Right renal cortex interstitium (tissue), 3 donors: ENCODE measurements at places on chromosomes 1 and 21. TPM values are rescaled to one million over a fixed set of nuclear protein-coding genes. Genes with fewer than 3 reads are reported as not detected.

GRCh38 chr21:26595971-26596370 is 22.9 kb upstream of the CYYR1 start:
- no peak for DNase-seq

DNA sequence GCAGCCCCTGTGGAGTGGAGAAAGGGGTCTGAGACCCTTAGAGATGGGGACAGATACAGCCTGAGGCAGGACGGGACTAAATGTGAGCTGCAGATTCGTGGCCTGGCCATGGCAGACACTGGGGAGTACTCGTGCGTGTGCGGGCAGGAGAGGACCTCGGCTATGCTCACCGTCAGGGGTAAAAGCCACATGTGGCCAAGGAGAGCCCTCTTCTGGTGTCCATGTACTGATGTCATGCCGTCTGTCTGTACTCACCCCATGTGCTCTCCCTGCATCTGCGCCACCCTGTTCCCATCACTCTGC is 84.7 kb downstream of the OBSCN start:
- no peak for DNase-seq

HSD11B1 gene
- 0.29 TPM for polyA plus RNA-seq

DNA sequence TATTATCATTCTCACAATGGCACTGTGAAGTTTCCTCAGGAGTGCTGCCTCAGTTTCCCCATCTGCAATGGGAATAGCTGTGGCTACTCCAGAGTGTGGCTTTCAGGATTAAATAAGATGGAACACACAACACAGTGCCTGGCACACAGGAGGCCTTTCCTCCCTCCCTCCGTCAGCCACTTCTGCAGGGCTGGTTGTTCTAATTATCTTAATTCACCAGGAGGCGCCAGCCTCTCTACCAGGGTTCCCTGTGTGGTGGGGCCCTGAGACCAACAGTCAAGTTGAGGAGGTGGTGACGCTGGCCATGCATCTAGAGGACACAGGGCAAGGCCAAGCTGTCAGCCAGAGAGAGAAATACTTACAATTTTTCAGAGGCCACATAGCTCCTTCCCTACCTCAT is 6.3 kb upstream of the FOXO6 start:
- no peak for DNase-seq

DNA sequence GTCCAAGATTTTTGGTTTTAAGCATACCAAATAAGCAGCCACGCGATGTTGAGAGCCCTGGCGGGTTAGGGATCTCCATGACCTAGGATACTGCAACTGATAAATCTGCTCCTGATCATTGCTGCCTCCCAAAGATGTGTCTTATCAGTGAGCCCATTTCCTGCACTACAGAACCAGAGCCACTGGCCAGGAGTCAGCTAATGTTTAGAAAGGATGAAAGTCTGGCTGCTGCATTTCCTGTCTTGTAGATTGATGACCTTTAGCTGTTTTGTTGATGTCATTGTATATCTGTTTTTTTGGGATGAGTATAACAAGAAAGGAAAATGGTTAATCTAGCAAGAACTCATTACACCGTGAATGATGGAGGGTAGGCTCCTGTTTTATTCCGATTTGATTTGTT is 74.5 kb downstream of the C1orf21 start:
- DNase-seq: no peak

PCP4 gene
- polyA plus RNA-seq: 13.2 TPM

DNA sequence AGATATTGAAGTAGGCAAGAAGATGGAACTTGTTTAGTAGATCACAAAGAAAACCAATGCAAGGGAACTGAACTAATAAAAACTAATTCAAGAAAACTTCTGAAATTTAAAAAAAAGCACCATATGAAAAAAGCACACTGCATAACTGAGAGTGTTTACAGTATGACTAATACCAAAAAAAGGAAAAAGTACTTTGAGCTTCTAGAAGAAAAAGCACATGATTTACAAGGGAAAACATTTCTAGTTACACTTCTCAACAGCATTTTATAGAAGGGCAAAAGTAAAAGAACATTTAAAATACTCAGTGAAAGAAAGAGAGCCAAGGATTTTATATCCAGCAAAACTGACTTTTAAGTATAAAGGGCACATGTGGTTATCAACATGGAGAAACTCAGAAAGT is 233.6 kb downstream of the RPS6KC1 start:
- no peak for DNase-seq

GBP4 gene
- 11.6 TPM for polyA plus RNA-seq

DNA sequence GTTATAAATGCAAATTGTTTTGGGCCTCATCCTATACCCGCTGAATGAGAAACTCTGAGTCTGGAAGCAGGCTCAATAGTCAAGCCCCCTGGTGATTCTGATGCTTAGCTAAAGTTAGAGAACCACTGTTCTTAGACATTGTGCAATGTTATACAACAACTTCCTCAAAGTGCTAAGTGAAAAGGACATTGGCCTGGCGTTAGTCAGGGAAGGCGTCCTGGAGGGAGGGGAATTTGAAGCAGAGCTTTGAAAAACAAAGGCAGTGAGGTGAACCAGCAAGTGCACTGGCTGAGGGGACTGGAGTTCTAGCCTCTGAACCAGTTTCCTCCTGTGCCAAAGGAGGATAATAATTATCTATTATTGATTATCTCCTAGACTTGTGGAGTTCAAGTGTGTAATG is 5.1 kb downstream of the CD1D start:
- DNase-seq: no peak

DNA sequence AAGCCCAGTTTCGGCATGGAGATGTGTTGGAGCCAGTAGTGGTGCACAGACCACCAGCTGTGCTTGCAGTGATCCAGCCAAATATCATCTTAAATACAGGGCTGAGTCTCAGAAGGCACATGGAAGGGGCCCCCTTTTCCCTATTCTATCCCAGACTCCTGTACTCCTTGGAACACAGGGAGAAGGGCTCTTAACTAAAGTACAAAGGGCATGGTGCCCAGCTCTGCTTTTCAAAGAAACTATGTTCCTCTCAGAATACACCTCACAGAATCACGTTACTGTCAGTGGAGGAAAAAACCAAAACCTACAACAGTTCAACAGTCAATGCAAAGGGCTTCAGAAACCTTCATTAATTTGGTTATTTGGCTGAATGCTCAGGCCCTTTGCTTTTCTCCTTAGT is 180.6 kb upstream of the C1orf105 start:
- DNase-seq: no peak

SLC2A5 gene
- 0.86 TPM for polyA plus RNA-seq

SYCP1 gene
- polyA plus RNA-seq: 0.15 TPM

DPH2 gene
- 22.3 TPM for polyA plus RNA-seq

DNA sequence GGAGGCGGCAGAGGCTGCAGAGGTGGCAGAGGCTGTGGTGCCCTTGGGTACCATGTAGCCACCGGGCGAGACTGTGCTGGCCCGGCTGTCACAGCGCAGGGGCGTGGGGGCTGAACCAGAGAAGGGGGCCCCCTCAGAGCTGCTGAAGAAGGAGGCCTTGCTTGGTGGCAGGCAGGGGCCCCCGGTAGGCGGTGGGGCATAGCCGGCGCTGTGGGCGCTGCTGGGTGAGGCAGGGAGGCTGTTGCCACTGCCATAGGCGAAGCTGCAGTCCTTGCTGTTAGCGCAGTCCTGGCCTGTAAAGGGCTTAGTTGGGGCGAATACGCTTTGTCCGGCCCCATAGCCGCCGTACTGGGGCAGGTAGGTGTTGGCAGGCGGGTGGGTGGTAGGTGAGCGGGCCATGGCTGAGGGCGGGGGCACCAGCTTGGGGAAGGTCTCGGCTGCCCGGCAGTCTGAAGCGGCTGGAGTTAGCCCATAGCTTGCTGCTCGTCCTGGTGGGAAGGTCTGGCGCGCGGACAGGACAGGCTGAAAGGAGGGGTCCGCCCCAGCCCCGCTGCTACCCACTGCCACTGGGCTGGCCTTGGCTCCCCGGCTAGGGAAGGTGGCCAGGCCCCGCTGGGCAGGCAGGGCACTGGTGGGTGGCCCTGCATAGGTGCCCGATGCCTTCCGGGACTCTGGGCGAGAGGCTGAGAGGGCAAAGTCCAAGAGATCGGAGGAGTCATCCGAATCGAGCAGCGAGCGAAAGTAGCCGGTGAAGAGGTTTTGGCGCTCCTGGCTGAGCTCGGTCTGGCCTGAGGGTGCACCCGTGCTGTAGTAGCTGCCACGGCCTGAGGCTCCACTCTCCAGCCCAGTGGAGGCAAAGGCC is 54.9 kb downstream of the AHDC1 start:
- DNase-seq: no peak

DNA sequence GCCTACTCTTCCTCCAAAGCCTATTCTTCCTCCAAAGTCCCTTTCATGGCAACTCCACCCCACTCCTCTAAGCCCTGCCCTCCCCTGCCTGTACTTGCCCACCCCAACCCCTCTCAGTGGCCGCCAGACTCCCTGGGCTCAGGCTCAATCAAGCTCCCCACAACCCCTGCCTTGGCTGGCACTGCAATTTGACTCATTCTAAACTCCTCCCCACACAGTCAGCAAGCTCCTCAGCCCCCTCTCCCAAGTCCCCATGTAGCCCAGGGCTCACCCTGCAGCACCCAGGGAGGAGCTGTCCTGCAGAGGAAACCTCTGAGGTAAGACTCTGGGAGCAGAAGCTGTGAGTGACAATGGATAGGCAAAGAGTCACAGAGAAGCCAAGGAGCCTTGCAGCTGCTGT is 3.6 kb upstream of the VSIG8 start:
- no peak for DNase-seq

DNA sequence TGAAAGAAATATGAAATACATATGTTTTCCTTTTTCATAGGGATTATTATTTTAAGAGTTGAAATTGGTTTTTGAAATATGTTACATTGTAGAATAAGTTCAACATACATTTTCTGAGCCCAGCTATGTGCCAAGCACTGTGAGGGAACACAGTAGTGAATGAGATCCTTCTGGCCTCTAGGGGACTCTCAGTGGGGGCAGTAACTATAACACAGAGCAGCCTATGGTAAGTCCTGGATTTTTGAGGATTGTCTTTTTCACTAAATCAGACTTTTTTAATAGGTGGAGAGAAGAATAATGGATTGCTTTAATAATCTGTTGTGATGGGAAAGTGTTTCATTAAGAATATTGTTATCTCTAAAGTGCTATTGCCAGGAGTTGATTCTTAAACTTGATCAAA is 2.4 kb downstream of the DNAJC6 start:
- DNase-seq: no peak

- DNase-seq: no peak
These were observed 108.8 kb downstream of the TGFBR3 start for GRCh38 chr1:91777196-91777595.

DNA sequence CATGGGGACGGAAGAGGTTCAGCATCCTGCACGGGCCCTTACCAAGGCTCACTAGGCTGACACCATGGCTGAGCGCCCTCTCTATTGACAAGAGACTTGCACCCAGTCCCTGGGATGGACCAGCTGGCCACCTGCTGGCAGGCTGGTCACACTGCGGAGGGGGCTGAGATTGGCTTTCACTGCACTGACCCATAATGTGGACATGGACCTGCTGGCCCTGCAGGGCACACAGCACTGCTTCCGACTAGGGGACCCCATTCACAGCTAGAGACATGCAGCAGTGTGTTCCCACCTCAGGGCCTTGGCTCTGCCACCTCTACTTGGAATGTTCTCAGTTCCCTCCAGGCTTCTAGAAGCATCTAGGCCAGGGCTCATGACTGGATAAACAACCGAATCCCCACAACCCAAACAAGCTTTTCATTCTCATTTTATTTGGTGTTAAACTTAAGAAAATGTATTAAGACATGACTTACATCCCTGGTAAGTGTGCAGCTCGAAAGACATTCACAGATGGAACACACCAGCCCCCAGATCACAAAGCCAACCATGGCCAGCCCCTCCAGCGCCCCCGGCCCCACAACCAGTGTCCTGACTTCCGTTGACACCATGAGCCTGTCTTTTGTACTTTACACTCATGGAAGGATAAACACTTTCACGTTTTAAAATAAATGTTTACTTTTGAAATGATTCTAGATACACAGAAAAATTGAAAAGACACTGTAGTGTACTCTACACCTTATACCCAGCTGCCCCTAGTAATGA is 9.3 kb upstream of the SRARP start:
- no peak for DNase-seq

GRCh38 chr1:27436204-27437159 is 44.1 kb downstream of the GPR3 start:
- no peak for DNase-seq

- DNase-seq: no peak
These were observed 72.6 kb upstream of the SDC3 start for GRCh38 chr1:30981172-30981571.

- DNase-seq: no peak
These were observed 8.3 kb upstream of the ERICH3 start for GRCh38 chr1:74681851-74682250.

DNASE2B gene
- 0.14 TPM for polyA plus RNA-seq

GRCh38 chr1:205068457-205069040 is 15.7 kb downstream of the TMEM81 start:
- DNase-seq: no peak

LCE2A gene
- not detected for polyA plus RNA-seq

- DNase-seq: no peak
These were observed 96.9 kb downstream of the ADSS2 start for GRCh38 chr1:244354810-244355278.

DNA sequence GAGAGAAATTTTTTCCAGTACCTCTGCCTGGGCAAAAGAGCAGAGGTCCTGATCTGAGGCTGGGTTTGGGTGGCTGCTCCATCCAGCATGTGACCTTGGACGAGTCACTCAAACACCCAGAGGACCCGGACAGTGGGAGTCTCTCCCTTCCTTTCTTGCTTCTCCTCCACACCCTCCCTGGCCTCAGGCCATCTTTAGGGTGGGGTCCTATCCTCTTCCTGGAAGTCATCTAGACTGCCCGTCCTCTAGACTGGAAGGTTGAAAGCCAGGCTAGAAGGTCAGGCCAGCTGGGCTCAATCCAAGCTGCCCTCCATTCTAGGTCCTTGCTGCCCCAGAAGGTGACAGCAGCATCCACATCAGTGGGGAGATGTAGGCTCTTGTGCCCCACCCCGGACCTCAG is 599.5 kb downstream of the MATN1 start:
- DNase-seq: no peak

- no peak for DNase-seq
These were observed 487.9 kb downstream of the PTBP2 start for GRCh38 chr1:97209381-97209957.

OPTC gene
- polyA plus RNA-seq: not detected

DNA sequence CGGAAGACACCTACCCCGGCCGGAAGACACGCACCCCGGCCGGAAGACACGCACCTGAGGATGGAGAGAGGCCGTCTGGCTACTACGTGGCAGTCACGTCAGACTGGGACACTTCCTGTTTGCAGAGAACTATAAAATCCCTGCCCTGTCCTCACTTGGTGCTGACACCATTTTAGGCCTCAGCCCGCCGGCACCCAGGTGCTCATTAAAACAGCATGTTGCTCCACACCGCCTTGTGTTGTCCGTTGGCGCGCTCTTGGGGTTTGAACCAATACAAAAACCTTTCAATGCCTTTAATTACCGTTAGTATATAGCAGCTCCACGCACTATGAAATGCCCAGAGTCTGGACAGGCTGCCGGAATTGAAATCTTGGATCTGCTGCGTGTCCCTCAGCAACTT is 34.7 kb downstream of the VN1R5 start:
- no peak for DNase-seq
